ENCODE measurements at places on chromosomes 6 and 20.
A peak's percentile ranks its signal among the peaks of the same experiment; 100 is the strongest.

DNA sequence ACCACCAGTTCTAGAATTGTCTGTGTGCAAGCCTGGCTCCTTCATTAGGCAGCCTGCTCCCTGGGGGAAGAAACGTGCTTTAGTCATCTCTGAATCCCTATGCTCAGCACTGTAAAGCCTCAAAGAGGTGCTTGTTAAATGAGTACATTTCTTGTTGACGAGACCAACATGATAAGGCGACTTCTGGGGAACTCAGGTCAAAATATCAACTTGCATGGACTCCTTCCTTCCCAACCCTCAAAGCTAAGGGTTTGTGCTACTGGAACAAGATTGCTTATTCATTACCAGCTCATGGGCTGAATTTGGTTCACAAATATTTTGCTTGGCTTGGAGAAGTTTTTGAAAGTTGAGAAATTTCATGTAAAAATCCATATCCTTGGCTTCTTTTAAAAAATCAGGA lies 10.6 kb downstream of the KCNG1 start:
- no peak for DNase-seq

DNA sequence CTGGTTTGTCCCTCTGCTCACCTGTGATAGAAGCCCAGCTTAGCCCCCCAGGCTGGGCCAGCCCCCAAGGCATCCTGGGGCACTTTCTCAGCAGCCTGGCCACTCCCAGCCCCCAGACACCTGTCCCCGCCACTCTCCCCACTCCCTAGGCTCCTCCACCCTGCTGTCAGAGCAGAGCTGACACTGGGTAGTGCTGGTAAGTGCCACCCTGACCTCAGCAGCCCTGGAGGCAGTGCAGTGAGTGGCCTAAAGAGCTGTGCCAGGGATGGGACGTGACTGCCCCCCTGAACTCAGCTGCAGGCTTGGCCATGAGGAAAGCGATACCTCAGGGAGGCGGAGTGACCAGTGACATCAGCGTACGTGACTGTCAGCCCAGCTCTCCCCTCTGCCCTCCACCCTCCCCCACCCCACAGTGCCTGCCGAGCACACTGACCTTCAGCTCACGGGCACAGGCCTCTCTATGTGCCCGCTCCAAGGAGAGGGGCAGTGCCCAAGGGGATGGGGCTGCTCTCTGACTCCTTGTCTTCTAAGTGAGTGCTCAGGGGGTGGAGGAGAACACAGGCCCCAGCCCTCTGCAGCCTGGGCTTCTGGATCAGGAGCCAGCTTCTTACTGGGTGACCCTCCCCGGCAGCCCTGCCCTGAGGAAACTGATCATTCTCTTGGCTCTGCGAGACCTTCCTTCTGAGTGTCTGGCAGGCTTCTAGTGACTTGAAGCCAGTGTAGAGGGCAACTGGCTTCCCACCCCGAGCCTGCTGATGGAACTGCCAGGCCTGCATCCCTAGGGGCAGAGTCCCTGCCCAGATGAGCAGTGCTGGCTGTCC lies 172.7 kb downstream of the MRPL14 start:
- no peak for DNase-seq

GRCh38 chr6:1422290-1422689 lies 32.9 kb downstream of the FOXF2 start:
- DNase-seq = no peak

- DNase-seq = no peak
Observed at GRCh38 chr20:43583982-43584432, 6.7 kb upstream of the IFT52 start.

DNA sequence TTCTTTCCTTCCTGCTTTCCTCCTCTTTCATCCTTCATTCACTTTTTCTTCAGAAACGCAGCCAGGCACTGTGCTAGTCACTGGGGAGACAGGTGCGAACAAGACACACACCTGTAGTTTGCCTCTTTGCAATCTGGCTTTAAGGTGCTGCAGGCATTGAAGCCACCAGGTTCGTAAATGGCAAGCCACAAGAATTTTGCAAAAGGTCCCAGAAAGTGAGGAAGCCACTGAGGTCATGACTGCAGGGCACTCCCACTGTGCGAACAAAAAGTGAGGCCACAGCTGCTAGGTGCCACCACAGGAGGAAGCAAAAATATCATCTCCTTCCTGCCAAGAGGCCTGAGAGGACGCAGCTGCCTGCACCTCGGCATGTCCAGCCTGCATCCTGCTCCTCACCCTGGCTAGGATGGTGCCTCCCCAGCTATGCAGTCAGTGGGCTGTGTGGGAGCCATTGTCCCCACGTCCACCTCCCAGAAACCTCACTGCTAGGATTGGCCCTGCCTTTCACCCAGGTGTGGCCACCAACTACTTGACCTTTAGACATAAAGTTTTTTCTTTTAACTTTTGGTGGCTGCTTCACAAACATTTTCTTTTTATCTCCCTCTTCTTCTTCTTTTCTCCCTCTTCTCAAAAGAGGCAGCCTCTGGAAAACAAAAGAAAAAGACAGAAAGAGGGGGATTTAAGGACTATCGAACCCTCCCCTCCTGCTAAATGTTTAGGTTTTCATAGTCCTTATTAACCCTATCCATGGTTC lies 230.8 kb downstream of the BCAS1 start:
- DNase-seq = peak; percentile 72

All from naive thymus-derived CD8-positive, alpha-beta T cell (primary cell).